ENCODE measurements at places on chromosomes 7 and 10. TPM values are rescaled to one million over a fixed set of nuclear protein-coding genes. Genes with fewer than 3 reads are reported as not detected.

Gene BMPER
- 0.31 TPM for total RNA-seq

Gene MSMB
- not detected for total RNA-seq

Gene PLXNA4
- total RNA-seq = 0.14 TPM

Gene FZD8
- total RNA-seq = 0.64 TPM

Gene FIGNL1
- total RNA-seq = 41.1 TPM

DNA sequence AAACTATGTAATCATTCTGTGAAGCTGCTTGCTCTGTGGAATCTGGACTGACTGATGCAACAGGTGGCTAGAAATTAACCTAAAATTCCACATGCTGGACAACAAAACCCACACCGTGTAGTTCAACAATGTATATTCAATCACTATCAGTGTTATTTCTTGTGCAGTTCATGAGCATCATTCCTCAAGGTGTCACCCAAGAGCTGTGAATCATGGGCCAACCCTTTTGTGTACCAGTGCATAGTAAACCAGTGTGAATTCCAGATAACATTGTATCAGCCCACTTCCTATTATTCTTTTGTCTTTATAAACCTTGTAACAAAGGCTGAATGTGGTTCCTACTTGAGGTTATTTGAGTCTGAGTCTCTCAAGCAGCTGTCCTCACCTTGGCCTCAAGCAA is 905.2 kb upstream of the ZNF722 start:
- H3K27ac ChIP-seq = no peak overlapping the region
- H3K36me3 ChIP-seq = peaks cover 23% of the 10 kb centered on the region
- H3K4me1 ChIP-seq = no peaks in the 10 kb centered on the region
- no peak overlapping the region for H3K4me3 ChIP-seq
- no peaks in the 10 kb centered on the region for H3K27me3 ChIP-seq
- DNase-seq = no peak

- H3K36me3 ChIP-seq = no peaks in the 10 kb centered on the region
- no peak overlapping the region for H3K4me3 ChIP-seq
- H3K4me1 ChIP-seq = no peaks in the 10 kb centered on the region
- H3K27ac ChIP-seq = no peak overlapping the region
These were observed 24.8 kb upstream of the FFAR4 start for GRCh38 chr10:93541402-93542357.

GRCh38 chr10:125368146-125368545 is 207.8 kb upstream of the CTBP2 start:
- peaks cover 48% of the 10 kb centered on the region for H3K27me3 ChIP-seq
- no peak for DNase-seq
- no peak overlapping the region for H3K27ac ChIP-seq
- H3K36me3 ChIP-seq = peaks cover 8% of the 10 kb centered on the region
- no peaks in the 10 kb centered on the region for H3K4me1 ChIP-seq

- no peak overlapping the region for H3K4me3 ChIP-seq
- no peaks in the 10 kb centered on the region for H3K27me3 ChIP-seq
- no peak for DNase-seq
- H3K27ac ChIP-seq = no peak overlapping the region
- peaks cover 9% of the 10 kb centered on the region for H3K4me1 ChIP-seq
These were observed 9.6 kb downstream of the SMC3 start for GRCh38 chr10:110577056-110577455.

DNA sequence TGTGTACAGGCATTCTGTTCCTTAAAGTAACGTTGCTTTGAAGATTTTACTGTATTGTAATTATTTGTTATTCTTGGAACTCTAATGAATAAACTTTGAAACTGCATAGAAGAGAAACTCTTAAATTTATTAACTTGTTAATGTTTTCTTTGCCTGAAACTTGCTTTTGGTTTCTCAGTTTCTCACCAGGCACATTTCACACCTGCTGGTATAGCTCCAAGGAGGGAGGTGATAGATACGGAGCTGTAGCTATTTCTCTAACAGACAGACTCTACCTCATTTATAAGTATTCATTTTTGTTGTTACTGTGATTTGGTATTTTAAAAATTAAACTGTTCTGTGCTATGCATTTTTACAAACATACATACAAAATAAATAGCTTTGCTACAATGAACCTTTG is 32.7 kb downstream of the R3HCC1L start:
- H3K36me3 ChIP-seq = peaks cover 20% of the 10 kb centered on the region
- H3K4me1 ChIP-seq = peaks cover 47% of the 10 kb centered on the region
- H3K27me3 ChIP-seq = no peaks in the 10 kb centered on the region

- no peaks in the 10 kb centered on the region for H3K4me1 ChIP-seq
- DNase-seq = no peak
- no peaks in the 10 kb centered on the region for H3K36me3 ChIP-seq
- H3K4me3 ChIP-seq = no peak overlapping the region
- peaks cover 22% of the 10 kb centered on the region for H3K27me3 ChIP-seq
- H3K27ac ChIP-seq = no peak overlapping the region
These were observed 86.5 kb downstream of the OTUD1 start for GRCh38 chr10:23525406-23525805.

DNA sequence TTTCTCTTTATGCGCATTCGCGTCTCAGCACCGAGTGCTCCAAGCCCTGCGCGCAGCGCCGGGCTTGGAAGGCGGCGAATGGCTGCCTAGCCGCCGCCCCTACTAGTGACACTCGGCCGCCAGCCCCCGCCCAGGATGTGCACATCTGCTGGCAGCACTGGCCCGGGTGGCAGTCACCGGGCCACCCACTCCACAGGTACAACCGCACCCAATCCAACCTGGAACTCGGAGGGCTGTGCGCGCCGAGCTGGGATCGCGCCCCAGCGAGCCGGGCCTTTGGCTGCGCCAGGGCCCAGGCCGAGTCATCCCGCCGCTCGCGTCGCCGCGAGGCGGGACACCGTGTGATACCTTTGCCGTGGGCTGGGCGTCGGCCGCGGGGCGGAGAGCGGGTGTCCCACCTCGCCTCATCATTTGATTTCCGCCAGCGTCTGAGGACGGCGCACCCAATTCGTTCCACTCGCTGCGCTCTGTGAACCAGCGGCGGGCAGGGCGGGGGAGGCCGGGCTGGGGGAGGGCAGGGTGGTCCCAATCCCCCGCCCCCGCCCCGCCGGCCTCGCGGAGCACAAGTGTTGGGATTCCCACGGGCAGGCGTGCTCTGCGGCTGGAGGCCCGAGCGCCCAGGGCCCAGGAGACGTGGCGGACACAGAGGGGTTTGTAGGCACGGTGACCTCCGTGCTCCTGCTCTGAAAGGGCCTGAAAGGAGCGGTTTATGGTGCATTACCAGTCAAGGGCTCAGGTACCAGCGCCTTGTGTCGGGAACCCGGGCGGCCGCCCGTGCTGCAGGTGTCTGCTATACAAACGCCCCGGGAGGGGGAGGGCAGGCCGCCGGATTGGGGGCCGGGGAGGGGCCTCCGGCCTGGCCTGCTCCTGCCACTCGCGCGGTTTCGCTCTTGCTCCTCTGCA is 17.8 kb upstream of the PTF1A start:
- H3K36me3 ChIP-seq = no peaks in the 10 kb centered on the region
- no peak overlapping the region for H3K27ac ChIP-seq
- H3K4me3 ChIP-seq = no peak overlapping the region
- no peak for DNase-seq
- no peaks in the 10 kb centered on the region for H3K4me1 ChIP-seq
- peaks cover 69% of the 10 kb centered on the region for H3K27me3 ChIP-seq

DNA sequence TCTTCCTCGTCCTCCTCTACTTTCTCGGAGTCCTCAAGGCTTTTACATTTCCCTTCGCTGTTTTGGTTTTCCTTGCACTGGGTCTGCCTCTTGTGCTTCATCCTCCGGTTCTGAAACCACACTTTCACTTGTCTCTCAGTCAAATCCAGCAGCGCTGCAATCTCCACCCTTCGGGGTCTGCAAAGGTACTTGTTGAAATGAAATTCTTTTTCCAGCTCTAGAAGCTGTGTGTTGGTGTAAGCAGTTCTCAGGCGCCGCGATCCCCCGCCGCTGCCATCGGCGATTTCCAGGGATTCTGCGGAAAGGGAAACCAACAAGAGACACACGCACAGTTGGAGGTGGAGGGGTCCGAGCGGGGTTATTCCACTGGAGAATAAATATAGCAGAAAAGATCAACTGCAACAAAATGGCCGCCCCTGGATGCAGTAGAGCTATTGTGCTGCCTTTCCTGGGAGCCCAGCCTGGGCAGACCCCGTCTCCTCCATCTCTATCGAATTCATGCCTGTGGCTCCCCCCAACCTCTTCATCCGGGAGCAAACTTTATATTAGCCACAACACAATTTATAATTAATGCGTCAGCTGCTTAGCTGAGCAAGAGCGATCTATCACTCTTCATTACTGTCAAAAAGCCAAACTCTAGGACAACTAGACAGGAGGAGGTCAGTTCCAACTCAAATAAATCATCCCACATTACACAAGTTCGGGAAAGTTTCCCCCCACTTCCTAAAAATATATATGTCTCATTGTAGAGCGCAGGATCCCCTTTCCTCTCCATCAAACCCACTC is 1.1 kb downstream of the HOXA2 start:
- peaks cover 20% of the 10 kb centered on the region for H3K36me3 ChIP-seq
- no peak for DNase-seq
- no peak overlapping the region for H3K27ac ChIP-seq
- peaks cover 28% of the 10 kb centered on the region for H3K4me1 ChIP-seq

Measured in natural killer cell treated with Interleukin-12 subunit alpha and Interleukin-12 subunit beta and Interleukin-15 and Interleukin-18, amount 100 ng/mL, for 72 hours (primary cell).